Naive thymus-derived CD8-positive, alpha-beta T cell (primary cell): ENCODE measurements at places on chromosomes 1 and 21. TPM values are rescaled to one million over a fixed set of nuclear protein-coding genes. Genes with fewer than 3 reads are reported as not detected.

GRCh38 chr1:11187494-11187893, 1.7 kb upstream of the ANGPTL7 start:
- DNase-seq, result no peak

GRCh38 chr1:211537253-211537652, 41.7 kb downstream of the SLC30A1 start:
- no peak for DNase-seq

DNA sequence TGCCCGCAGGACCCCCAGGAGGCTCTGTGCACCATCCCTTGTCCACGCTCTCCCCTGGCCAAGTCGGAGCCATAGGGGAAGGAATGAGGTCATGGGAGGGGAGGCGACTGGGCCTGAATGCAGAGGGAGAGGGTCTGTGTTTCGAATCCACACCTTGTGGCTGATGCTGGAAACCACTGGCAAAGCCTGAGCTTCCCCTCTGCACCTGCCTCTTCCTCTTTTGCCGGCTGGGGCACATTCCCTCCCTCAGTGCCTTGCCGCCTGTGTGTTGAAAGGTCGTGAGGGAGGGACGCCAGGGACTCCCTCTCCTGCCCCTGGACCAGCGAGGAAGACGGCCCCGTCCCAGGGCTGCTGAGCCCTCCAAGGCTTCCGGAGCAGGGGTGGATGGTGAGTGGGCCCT, 27.3 kb downstream of the PRDM16 start:
- DNase-seq, result no peak

DNA sequence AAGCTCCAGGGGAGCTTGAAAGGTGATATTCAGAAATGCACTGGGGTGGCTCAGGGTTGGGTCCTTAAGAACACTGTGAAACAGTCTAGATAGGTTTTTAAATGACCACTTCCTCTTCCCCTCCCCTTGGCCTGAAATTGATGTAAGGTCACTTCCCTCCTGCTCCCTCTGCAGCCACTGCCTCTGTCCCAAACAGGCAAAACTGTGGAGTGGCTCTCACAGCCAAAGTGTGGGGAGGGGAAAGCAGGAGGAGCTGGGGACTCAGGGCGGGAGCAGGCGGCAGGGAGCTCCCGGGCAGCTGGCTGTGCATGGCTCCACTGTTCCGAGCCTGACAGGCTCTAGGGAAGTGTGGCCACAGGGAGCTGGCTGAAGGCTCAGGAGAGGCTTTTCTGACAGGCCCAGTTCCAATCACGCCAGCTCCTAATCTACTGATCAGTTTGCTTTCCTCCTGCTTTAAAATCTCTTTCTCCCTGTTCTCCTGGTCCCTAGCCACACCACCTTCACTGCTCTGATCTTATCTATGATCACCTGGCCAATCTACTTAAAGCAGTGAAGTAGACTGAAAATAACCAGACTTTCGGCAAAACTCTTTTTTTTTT, 5.1 kb upstream of the CSRP1 start:
- no peak for DNase-seq

DNA sequence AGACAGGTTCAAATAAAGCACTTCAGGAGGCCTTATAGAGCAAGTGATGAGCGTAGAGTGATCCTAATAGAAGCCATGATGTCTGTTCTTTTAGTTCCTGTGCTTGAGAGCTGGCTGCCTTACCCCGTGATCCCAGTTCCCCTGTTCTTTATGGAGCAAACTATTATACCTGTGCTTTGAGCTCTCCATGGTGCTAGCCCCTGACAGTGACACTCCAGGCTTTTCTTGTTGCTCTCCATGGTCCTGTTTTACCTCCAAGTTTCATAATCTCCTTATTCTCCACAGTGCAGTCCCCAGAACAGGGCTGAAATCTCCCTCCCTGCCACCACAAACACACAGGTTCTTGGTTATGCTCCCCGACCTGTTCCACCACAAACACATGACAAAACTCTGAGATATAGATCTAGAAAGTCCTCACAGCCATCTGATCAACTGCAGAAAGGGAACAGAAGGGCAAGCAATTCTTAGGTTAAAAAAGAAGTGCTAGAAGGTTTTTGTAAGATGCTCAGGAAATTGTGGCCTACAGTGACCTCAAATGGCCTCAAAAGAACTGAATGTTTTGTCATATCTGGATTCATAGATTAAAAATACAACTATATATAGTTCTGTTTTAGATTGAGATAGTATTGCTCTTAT, 6.0 kb downstream of the CADM3 start:
- peak; percentile 11 for DNase-seq

DNA sequence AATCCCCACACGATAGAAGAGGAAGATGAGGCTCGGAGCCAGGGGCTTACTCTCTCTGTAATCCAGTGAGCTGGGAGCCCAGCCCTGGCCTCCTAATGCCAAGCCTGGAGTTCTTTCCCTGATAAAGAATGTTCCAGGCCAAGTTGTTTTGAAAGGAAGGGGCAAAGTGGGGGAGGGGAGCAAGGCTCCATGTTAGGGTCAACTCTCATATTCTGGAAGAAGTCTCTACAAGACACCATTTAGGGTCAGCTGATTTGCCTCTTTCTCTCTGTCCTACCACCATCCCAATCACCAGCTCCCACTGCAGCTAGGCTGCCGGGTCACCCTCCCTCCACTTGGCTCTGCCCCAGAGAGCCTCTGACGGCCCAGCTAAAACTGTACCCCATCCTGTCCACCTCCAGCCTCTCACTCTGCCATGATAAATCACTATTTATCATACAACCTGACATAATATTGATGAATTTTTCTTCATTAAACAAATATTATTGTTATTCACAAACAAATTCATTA, 95.0 kb downstream of the GLIS1 start:
- DNase-seq, result no peak

GRCh38 chr1:2290595-2291510, 62.7 kb downstream of the SKI start:
- DNase-seq, result peak; percentile 75

DNA sequence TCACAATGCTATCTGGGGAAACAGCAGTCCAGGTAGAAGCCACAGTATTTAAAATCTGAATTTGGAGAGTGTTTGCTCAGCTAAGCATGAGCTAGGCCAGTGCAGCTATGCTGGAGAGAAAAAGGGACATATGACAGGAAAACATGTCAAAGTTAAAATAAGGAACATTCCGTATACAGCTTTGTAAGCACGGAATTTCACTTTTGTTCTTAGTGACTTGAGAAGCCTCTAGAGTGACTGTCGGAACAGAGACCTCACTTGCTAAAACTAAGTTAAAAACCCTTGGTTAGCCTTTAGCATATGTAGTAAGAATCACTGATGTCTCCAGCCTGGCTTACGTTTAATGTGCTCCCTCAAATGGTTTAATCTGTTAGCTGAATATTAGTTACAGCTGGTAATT, 661.7 kb downstream of the KCNT2 start:
- DNase-seq, result no peak

- no peak for DNase-seq
Measured at GRCh38 chr1:45802343-45803298, 791 bp upstream of the MAST2 start.

DNA sequence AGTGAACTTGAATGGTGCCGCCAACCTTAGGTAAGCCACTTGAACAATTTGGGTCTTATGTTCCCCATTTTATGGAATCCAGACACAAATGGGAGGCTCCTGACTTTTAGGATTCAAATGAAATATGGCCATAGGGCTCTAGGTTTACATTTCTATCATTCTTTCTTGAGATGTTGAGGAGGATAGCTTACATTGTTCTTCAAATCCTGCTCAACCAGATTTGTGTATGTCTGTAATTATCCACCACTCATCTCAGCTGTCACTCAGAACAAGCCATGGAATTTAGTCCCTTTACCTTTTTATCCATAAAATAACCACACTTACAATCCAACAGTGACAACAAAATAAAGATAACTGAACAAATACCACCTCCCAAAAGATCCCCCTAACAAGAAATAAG, 682.9 kb upstream of the PTBP2 start:
- DNase-seq, result no peak

- DNase-seq, result peak; percentile 85
Measured at GRCh38 chr1:40612345-40612831, 53.1 kb downstream of the RIMS3 start.

DNA sequence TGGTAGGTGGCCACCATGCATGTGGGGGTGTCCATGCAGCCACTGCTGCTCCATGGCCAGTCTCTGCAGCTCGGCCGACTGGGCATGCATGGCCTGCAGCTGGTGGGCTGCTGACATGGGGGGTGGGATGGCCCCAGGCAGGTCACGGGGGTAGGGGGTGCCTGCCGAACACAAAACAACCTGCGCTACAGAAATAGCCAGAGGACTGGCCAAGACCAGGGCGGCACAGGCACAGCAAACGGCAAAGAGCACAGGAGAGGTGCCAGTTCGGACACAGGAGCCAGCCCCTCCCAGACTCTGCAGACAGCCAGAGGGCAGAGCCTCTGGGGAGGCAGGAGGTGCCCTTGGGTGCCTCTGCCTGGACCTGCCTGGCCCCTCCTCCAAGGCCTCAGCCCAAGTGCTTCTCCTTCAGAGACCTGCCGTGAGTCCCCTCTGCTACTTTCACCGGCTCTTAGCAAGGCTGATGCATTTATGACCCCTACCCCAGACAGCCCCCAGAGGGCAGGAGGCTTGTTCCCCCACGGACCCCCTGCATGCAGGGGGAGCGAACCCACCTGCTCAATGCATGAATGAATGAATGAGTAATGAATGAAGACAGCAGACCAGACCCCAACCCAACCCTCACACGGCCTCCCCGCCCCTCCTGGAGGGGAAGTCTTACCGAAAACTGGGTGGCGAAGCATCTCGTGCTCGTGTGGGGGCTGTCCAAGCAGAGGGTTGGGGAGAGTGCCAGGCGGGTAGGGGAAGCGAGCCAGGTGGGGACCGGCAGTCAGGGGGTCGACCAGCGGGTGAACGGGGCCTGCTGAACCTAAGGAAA, 37.7 kb downstream of the SLC45A1 start:
- DNase-seq, result no peak

DNA sequence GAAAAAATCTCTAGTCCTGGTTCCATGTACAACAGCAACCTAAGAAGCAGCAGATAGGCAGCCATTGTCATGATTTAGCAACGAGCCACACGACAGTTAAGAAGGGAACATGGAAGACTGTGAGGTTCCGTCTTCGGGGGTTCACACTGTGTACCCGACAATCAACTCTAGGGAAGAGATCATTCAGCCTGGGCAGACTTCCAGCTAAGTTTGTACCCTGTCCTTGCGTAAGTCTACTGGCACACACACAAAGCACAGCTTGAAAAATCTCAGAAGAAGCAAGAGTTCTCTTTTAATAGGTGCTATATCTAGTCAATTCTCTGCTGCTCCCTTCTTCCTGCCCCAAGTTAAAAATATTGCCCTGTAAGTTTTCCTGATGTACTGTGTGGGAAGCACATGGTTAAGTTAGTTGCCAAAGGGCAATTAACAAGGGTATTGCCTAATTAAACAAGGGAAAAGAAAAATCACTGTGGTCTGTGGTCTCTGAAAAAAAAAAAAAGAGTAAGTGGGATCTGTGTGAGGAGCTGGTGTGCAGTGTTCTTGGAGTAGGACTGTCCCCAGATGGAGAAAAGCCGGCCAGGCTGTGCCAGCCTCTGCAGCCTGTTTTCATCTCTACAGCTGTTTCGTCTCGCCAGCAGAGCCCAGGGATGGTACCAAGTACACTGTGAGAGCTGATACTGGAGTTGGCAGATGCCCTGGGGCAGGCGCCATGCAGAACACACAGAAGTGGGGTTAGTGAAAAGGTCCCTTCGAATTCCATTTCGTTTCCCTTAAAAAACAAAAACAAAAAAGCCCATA, 6.4 kb upstream of the MYBPHL start:
- no peak for DNase-seq

GRCh38 chr1:233367057-233367803, 39.7 kb downstream of the MAP3K21 start:
- DNase-seq, result no peak

- no peak for DNase-seq
Measured at GRCh38 chr1:157274698-157275534, 136.7 kb upstream of the ETV3 start.

DNA sequence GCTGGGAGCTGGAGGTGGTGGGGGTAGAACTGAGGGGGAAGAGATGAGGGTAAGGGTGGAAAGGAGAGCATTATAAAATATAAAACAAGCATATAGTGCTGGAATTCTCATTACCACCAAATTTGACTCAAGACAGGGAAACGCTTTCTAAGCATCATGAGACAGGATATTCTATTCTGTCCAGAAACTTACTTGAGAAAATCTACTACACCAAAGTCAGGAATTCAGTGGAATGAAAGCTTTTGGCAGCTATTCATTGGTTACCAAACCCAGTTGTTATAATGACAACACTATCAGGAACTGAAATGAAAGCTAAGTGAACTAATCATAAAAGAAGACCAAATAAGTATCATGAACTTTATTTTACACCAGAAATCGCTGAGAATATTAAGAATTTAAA, 14.5 kb downstream of the AIDA start:
- DNase-seq, result no peak

DNA sequence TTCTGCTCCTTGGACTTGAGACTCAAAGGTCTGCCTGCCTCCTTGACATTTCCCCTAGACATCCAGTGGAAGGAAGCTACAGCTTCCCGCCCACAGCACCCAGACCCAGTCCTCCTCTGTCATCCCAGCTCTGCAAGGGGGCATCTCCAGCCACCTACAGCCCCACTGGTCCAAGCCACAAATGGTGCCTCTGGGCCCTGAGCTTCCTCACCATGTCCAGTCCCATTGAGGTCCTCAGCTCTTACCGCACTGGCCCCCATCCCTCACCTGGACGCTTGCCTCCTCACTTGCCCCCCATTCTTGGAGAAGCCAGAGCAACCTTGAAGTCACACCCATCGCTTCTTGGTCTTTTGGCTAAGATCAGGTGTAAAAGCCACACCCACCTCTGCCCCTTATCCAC, 13.2 kb downstream of the PODN start:
- no peak for DNase-seq

DNA sequence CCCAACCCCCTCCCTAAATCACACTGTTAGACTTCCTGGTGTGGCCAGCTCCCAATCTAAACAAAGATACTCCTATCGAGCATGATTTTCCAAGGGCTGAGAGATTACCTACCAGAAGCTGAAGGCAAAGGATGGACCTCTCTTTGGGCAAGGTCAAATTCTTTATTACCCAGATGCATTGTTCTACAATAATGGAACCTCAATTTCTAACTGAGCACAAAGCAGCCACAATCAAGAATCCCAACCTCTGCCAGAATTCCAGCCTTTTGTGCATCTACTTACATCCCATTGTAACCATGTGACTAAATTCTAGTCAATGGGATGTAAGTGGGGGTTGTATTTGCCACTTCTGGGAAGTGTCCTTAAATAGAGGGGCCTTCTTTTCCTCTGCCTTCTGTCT, 24.9 kb upstream of the VPS26C start:
- no peak for DNase-seq

The GPR161 gene
- polyA plus RNA-seq, result not detected

The HSD3B1 gene
- polyA plus RNA-seq, result not detected

The VHLL gene
- polyA plus RNA-seq, result not detected

The OLIG1 gene
- polyA plus RNA-seq, result not detected

The HSPA6 gene
- polyA plus RNA-seq, result not detected

The NPPB gene
- not detected for polyA plus RNA-seq

The TMIGD3 gene
- not detected for polyA plus RNA-seq

The PLA2G2C gene
- not detected for polyA plus RNA-seq

The KIF26B gene
- not detected for polyA plus RNA-seq

The RIPK4 gene
- polyA plus RNA-seq, result not detected

The OR2M5 gene
- not detected for polyA plus RNA-seq

The S1PR1 gene
- 174 TPM for polyA plus RNA-seq
